IPS-NIHi11 (cell line): ENCODE measurements at places on chromosomes 2 and 18.

DNA sequence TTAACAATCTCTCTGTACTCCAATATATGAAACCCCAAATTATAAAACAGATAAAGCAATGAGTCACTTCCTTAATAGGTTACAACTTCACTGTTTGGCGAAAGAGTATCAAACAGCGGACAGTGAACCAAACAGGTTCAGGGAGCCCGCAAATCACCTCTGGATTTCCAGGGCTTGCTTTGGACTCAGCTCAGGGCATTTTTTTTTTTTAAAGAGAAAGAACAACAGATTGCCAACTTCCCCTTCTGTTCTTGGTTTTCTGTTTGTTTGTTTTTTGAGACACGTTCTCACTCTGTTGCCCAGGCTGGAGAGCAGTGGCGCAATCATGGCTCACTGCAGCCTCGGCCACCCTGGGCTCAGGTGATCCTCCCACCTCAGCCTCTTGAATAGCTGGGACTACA, 52.7 kb downstream of the ABCB11 start:
- no peak for DNase-seq

DNA sequence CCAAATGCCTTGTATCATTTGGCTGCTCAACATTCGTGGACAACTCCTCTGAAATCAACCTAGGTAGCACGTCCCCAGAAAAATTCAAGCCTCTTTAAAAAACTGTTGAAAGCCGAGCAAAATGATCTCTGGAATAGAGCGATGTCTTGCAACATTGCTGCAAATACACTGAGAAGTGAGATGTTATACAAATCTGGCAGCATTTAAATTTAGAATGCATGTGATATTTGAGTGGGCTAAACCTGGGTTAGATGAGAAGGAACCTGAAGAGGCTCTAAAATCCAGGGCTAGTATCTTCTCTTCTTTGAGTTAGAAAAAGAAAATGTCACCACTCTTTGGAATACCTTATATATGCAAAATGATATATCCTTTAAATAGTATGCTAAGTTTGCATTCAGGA, 81.5 kb upstream of the ZBTB14 start:
- no peak for DNase-seq

DNA sequence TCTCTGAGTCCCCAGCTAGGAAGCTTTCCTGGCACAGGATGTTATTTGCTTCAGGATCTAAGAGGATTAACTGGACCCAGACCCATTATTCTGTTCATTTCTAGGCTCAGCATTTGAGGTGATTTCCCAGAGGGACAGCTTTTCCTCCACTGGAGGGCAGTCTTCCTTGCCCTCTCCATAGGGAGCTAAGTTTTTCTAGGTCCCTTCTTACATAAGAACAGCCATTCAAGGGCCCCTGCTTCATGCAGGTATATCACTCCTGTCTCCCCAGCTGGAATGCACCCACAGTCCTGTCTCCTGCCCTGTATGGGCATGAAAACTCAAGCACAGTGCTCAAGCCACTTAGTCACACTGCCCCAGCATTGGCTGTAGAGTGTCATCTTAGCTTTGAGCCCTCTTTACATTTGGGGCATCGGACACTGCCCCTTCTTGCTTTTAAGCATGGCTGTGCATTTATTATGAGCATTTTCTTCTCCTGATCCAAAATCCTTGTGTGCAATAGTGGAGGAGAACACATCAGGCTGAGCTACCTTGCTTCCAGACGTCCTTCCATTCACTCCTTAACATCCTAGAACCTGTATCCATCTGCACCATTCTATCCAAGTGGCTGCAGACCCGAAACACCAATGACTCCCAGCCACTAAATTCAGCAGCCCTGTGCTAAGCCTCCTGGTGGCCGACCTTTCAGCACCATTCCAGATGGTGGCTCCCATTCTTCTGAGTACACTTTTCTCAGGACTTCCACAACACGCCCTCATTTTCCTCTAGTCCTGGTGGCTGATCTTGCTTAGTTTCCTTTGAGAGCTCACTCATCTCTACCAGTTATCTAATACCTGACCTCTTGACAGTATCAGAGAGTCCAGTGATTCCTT, 80.0 kb downstream of the COPS8 start:
- peak; percentile 56 for DNase-seq

GRCh38 chr2:45330637-45331409, 280.2 kb downstream of the SRBD1 start:
- DNase-seq = peak; percentile 35

DNA sequence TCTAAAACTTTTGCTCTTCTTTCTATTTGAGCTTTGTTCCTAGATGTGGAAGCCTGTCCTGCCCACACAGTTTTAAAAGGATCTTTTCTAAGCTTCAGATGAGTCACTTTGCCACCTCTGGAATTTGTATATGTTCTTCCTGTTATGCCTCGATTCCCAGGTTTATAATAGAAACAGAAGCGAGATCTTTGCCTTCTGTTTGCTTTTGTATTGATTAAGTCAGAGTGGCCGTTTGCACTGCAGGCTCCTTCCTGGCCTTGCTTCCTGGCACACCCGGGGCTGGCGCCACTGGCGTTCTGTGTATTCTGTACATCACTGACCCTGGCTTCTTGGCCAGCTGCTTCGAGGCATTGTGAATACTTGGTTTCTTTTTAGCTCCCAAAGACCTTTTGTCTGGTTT, 91.8 kb downstream of the MTCL1 start:
- DNase-seq = no peak

GRCh38 chr2:177478907-177479306, 86.3 kb downstream of the AGPS start:
- no peak for DNase-seq

GRCh38 chr2:62110415-62111025, 85.4 kb upstream of the B3GNT2 start:
- no peak for DNase-seq

DNA sequence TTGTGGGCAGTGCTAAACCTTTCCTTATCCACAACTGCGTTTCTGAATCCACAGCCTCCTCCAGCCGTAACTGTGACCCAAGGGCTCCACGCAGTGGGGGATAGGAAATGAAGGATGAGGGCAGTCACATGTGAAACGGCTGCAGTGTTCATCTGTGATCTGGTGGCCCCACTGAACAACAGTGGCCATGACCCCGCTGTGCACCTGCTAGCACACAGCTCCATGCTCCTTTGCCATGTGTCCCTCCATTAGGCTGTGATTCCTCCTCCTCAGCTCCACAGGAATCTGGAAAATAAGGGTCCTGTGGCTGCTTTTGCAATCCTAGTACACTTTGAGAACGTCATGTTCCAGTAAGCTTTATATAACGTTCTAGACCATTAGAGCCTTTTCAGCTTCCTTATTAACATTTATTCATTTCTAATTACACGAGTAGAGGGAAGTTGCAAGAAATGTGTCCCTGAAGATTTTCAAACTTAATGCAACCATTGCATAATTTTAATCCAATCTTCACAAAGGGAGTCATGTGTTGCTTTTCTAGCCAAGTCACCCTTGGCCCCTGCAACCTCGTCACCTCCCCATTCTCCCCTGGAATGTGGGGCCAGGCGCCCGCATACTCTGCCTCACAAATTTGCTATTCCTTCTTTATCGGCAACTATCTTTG, 7.1 kb upstream of the NAPG start:
- DNase-seq = peak; percentile 37

GRCh38 chr2:103618112-103618511, 856.3 kb downstream of the TMEM182 start:
- no peak for DNase-seq

DNA sequence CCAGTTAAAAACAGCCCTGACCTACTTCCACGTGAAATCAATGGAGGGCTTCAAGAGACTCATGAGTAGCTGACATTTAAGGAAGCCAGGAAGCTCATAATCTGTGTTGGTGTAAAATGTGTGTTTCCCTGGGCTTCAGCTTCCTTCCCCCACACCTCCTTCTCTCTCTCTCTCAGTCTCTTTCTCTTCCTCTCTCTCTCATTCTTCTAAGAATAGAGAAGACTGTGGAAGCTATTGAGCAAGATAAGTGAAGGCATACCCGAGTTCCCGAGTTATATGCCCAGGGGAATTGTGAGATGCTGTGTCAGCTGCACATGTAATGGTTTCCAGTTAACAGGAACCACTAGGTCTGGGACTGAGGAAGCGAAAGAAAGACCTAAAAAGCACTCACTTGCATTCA, 199.4 kb downstream of the NYAP2 start:
- DNase-seq = no peak

GRCh38 chr2:183903026-183903425, 695.3 kb upstream of the ZNF804A start:
- DNase-seq = peak; percentile 8

DNA sequence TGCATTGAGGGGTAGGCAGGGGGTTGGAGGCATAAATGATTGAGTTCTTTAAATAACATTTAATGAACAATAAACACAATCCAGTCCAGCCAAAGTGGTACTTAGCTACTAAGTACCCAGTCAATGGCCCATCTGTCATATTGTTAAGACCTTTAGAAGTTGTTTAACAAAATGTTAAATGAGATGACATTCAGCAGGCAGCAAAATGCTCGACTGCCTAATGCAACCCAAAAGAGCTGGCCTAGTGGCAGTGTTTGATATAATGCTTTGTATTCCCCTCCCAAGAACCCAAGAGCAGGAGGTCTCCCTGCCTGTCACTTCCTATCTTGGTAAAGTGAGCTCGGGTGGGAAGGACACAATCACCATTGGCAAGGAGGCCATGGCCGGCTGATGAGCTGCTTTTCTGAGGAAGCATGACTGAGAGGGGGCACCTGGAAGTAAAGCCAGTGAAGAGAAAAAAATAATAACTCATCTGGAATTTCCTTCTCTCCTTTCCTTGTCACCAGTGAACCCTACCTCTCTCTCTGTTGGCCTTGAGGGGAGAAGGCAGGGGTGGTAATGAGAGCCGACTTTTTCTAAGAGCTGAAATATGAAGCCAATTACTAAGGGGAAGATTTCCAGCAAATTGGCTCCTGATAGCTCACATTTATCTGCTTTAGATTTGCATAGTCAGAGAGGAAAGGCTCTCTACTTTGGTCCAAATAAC, 140.6 kb downstream of the C1D start:
- DNase-seq = no peak

DNA sequence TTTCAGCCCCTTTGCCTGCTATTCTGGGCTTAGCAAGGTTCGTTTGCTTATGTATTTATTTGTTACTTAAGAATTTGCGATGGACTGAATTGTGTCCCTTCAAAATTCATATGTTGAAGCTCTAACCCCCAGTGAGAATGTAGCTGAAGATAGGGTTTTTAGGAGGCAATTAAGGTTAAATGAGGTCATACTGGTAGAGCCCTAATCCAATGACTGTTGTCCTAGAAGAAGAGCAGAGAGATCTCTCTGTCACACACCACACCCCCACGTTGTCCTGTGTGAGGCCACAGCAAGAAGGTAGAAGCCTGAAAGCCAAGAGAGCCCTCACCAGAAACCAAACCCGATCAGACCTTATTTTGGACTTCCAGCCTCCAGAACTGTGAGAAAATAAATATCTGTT, 66.7 kb downstream of the KIAA1328 start:
- DNase-seq = no peak

DNA sequence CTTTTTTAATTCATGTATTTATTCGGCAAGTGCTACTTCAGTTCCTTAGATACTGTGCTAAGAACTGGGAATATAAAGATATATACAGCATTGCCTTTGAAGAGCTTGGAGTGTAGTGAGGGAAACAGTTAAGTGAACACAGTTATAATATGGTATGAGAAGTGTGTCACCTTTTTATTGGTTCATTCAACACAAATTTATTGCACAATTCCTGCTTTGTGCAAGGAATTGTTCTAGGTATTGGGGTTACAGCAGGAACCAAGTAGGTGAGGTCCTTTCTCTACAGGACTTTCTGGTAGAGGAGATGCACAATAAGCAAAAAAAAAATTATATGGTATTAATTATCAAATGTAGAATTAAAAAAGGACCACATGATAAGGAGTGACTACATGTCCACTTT, 65.5 kb downstream of the MTX2 start:
- no peak for DNase-seq

DNA sequence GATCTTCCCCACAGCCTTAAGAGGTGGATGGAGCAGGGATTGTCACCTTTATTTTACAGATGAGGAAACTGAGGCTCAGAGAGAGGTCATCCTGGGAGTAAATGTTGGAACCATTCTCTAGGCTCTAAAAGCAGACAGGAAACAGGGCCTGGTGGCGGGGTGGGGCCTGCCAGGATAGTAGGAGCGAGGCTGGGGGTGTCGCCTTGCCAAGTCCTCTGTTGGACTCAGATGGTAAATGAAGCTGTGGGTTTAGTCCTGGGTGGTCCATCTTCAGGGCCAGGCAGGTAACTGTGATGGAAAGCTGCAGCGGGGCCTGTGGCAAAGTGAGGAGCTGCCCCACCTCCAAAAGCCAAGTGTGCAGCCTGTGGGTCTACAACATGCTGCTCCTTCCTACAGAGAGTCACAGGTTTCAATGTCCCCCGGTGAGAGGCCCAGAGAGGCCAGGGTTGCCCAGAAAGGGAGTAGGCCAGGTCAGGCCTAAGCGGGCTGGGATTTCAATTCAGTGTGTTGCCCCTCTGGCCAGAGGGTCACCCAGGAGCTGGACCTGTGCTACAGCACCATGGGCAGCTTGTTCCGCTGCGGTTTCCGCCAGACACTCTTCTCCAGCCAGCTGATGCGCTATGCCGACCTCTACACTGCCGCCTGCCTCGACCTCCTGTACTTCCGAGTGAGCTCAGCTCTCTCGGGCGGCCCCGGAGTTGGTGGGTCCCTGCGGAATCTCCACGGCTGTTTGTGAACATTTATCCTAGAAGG, 6.6 kb downstream of the NT5DC4 start:
- no peak for DNase-seq

GRCh38 chr2:82526277-82526676, 1932.8 kb downstream of the SUCLG1 start:
- DNase-seq = no peak

- no peak for DNase-seq
Measured at GRCh38 chr2:200221055-200221955, 85.2 kb upstream of the SPATS2L start.

GRCh38 chr2:118102433-118103082, 14.3 kb downstream of the INSIG2 start:
- DNase-seq = no peak

DNA sequence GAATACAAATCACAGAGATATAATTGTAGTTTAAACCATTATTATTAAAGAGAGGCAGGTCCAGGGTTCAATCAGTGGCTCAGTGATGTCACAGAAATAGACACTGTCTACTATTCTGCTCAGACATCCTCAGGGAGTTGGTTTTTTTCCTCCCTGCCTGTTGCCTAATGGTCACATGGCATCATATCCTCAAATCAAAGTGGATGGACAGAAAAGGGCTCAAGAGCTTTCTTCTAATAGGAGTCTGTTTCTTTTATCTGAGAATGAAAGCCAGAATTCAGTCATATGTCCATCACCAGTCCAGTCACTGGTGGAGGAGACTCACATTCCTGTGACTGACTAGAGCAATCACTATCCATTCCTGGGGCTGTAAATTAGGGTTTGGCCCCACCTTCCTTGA, 27.9 kb upstream of the EPC2 start:
- no peak for DNase-seq

- no peak for DNase-seq
Measured at GRCh38 chr2:147681093-147681492, 163.7 kb upstream of the ACVR2A start.

DNA sequence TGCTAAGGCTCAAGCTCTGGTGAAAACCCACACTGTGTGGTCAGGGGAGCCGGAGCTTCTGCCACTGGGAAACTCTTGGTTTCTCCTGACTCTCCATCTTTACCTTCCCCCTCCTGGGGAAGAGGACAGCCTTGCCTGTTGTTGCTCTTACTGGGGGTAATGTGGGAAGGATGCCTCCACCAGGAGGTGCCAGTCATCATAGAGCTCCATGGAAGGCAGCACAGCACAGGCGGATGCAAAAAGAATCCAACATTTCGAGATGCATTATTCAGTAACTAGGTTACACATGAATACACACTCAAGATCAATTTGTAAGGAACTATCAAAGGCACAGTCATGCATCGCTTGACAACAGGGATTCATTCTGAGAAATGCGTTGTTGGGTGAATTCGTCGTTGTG, 322.6 kb downstream of the AFF3 start:
- peak; percentile 29 for DNase-seq

- no peak for DNase-seq
Measured at GRCh38 chr2:40419364-40419762, 32.5 kb downstream of the SLC8A1 start.
